ENCODE measurements at places on chromosomes 5 and 9.

DNA sequence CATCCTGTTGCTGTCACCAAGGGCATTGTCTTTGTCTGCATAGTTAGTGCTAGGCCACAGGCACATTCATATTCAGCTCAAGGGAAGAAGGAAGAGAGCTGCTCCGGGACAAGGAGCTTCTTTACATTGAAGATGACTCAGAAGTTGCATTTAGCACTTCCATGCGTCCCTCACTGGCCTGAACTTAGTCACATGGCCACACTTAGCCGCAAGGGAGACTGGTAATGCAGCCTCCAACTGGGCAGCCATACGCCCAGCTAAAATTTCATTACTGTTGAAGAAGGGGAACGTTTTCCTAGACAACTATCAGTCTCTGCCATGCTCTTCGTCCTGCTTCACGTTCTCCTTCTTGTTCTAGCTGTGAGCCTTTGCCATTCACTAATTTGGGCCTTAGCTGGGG is 20.0 kb downstream of the ACTL7B start:
- no peak for DNase-seq

GRCh38 chr5:68748101-68748500 is 345.7 kb upstream of the SLC30A5 start:
- DNase-seq: no peak

GRCh38 chr9:72924154-72924790 is 28.6 kb downstream of the ALDH1A1 start:
- DNase-seq: no peak

- DNase-seq: no peak
Measured at GRCh38 chr5:69078921-69079540, 14.8 kb upstream of the SLC30A5 start.

GRCh38 chr9:95857124-95857523 is 18.4 kb upstream of the ERCC6L2 start:
- DNase-seq: no peak

DNA sequence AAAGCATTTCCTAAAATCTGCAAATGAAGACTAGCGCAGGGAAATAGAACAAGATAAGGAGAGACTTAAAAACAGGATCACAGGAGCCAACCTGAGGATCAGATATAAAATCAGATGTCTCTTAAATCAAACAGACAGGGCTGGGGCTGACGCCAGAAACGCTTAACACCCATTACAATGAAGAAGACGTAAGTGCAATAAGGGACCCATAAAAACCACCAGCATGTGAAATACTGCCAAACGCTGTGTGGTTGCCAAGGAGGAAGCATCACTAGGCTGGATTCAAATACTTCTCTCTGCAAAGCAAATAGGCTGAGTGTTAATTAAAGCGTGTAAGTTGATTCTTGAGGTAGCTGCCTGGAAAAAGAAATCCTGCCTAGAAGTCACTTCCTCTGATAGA is 74.4 kb upstream of the ATP10B start:
- no peak for DNase-seq

GRCh38 chr5:129135633-129136032 is 41.1 kb downstream of the ISOC1 start:
- no peak for DNase-seq

- no peak for DNase-seq
Measured at GRCh38 chr5:37665889-37666288, 174.0 kb downstream of the GDNF start.

- DNase-seq: no peak
Measured at GRCh38 chr9:1048231-1048619, 1.9 kb upstream of the DMRT2 start.

DNA sequence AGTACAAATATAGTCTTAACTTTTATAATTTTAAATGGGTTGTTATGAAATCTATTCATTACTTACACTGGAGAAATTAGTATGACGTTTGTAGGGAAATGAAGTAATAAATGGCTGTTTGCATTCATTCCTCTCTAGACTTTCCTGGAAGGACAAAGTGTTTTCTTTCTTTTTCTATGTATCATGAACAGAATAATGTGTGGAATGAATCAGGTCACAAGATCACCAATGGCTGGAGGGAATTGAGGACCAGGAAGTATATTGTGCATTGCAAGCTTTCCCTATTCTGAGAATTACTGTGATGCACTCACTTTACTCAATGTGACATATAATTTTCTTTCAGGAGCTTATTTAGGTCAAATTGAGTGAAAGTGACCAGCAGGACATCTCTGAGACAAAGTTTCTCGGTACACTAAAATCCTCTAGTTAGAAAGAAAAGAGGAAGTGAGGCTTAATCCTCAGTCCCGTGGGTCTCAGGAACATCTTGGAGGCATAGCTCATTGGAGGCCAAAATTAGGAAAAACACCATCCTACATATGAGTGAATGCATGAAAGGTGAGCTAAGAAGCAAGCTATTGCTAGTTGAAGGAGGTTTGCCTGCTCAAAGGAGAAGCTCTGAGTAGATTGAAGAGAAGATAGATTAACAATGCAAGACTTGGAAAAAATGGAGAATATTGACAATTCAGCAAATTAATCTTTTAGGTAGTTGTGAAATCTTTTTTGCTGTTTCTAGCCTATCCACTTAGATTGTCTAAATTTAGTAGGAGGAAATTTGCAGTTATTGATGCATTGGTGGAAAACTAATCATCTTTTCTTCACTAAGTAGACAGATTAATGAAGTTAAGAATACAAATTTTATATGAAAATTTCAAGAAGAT is 28.0 kb downstream of the ERAP2 start:
- DNase-seq: no peak

GRCh38 chr5:109580225-109580624 is 109.5 kb upstream of the MAN2A1 start:
- no peak for DNase-seq

DNA sequence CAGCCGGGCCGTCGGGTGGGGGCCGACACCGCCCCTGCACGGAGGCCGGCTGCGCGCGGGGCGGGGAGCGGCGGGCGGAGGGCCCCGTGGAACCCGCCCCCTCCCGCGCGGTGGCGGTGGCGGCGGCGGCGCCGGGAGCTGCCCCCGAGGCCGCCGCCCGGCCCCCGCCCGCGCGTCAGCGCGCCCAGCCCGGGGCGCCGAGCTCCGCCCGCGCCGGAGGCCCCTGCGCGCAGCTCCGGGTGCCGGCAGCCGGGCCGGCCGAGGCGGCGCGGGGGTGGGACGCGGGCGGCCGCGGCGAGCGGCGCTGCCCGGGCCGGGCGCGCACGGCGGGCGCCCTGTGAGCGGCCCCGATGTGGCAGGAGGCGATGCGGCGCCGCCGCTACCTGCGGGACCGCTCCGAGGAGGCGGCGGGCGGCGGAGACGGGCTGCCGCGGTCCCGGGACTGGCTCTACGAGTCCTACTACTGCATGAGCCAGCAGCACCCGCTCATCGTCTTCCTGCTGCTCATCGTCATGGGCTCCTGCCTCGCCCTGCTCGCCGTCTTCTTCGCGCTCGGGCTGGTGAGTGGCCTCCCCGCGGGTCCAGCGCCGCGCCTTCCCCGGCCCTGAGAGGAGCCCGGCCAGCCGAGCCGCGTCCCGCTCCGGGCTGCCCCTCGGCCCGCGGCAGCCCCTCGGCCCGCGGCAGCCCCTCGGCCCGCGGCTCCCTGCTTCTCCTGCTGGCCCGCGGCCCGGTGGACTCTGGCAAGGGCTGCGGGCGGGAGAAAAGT is at the start of gene ADCY2:
ADCY2 (plus strand) TSS at position 192 of the 766 bp plus-strand sequence; CDS start at position 351, 159 bp downstream.
- no peak for DNase-seq

GRCh38 chr5:132013711-132014110 is 2.3 kb upstream of the ACSL6 start:
- no peak for DNase-seq

GRCh38 chr9:133889584-133890301 is 102.4 kb downstream of the VAV2 start:
- DNase-seq: no peak

DNA sequence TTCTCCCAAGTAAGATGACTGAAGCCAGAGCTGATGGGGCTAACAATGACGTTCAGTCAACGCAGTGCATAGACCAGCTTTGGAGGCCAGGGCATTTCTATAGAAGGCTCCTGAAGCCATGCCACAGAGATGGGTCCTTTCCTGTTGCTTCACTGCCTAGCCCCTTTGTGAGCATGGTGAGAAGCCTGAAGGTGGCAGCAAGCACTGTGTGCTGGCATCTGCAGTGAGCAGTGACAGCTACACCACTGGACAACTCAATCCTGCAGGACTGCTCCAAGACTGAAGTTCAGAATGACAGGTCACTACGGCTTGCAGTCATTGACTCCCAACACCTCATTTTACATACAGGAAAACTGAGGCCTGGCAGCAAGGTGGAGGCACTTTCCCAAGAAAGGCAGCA is 229.0 kb downstream of the TSSK1B start:
- DNase-seq: no peak

GRCh38 chr9:4667681-4668080 is 1.4 kb upstream of the SPATA6L start:
- no peak for DNase-seq

DNA sequence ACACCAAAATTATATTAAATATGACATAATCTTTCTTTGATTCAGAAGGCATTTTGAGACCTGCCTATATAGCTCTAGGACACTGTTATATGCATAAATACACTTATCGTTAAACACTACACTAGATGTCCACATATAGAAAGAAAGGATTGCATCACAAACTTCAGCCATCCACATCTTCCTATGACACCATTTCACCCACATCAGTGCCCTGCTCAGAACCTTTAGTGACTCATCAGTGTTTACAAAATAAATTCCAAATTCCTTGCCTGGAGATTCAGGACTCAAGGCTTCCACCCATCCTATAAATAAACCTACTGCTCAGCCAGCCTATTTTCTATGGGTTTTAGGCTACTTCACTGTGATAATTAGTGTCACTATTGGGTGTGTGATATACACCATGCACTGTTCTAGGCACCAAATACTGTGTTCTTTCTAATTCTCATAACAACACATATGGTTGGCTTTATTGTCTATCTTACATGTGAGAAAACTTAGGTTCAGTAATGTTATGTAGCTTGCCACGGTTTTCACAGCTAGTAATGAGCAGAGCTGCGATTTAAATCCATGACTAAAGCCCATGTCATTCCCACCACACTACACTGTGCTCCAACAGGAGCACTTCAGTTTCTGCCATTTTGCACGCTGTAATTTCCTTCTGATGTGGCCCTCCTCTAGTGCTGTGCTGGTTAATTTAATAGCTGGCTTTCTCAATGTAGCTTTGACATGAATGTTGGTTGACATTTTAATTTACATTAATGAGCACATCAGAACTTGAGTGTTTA is 103.3 kb downstream of the SREK1 start:
- DNase-seq: no peak

DNA sequence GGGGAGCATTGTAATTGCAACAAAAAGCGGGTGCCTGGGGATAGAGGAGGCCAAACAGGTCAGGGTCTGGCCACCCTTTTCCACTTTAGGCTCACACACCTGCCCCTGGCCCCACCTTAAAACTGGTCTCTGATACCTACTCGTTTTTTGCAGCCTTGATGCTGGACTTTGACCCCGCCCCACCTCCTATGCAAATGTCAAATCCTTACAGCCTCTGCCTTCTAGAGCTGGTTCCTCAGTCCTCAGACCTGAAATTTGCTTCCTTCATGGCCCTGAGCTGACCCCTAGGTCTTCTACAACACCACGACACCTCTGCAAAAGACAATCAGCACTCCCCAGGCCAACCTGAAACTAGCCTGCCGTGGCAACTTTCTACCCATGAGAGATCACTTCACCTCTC is 37.7 kb downstream of the SMIM23 start:
- no peak for DNase-seq

GRCh38 chr9:135088348-135088978 is 995 bp downstream of the OLFM1 start:
- DNase-seq: no peak

GRCh38 chr5:132253008-132253441 is 4.5 kb upstream of the PDLIM4 start:
- DNase-seq: no peak

Measured in activated effector memory CD4-positive, alpha-beta T cell treated with Interleukin-2 at 50 U/mL for 16 hours (primary cell).